Suppressor macrophage (primary cell): ENCODE measurements at places on chromosomes 7 and 10.

DNA sequence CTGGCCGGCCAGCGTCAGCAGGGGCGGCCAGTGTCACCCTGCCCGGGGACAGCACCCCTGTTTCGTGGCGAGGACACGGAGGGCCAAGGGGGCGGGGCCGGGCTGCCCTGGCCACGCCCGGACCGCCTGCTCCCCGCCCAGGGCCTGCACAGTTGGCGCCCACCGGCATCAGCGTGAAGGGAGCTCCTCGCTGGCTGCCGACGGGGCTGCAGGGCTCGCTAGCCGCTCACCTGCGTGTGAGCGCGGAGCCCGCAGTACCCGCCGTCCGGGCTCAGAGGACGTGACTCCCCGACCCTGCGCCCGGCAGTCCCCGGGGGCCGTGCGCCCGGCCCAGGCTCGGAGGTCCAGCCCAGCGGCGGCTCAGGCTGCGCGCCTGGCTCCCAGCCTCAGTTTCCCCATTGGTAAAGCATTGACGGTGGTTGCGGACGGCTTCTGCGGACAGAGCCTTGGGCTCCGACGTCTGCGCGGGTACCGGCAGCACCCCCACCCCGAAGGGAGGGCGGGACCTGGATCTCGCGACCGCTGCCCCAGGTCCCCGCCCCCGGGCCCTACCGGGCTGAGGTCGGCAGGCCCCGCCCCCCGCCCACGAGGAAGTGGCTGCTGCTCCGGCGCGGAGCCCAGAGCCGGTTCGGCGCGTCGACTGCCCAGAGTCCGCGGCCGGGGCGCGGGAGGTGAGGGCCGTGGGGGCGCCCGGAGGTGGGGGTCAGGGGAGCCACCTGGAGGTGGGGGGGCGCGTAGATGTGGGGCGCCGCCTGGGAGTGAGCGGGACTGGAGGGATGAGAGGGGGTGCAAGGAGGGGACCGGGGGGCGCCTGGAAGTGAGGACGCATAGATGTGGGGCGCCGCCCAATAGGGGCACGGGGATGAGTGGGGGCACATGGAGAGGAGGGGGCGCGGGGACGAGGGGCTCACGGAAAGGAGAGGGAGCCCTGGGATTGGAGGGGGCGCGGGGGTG, at the start of gene ARPC1B:
Gene ARPC1B, plus strand, starts transcription at position 620 of the 954 bp plus-strand sequence. CDS start 10,985 bp downstream, outside the sequence.
- DNase-seq = peak; percentile 91

GRCh38 chr7:70242826-70243225, 644.6 kb downstream of the AUTS2 start:
- peak; percentile 6 for DNase-seq

GRCh38 chr7:9937944-9938631, 1035.6 kb upstream of the PHF14 start:
- DNase-seq = no peak

- DNase-seq = no peak
These were observed 180.3 kb downstream of the SH2D4B start for GRCh38 chr10:80718024-80718423.

GRCh38 chr7:36819639-36820038, 95.3 kb upstream of the AOAH start:
- no peak for DNase-seq

- DNase-seq = no peak
These were observed 241.7 kb upstream of the GLI3 start for GRCh38 chr7:42478717-42479116.

- DNase-seq = no peak
These were observed 382.2 kb upstream of the ZMIZ1 start for GRCh38 chr10:78686444-78687060.

DNA sequence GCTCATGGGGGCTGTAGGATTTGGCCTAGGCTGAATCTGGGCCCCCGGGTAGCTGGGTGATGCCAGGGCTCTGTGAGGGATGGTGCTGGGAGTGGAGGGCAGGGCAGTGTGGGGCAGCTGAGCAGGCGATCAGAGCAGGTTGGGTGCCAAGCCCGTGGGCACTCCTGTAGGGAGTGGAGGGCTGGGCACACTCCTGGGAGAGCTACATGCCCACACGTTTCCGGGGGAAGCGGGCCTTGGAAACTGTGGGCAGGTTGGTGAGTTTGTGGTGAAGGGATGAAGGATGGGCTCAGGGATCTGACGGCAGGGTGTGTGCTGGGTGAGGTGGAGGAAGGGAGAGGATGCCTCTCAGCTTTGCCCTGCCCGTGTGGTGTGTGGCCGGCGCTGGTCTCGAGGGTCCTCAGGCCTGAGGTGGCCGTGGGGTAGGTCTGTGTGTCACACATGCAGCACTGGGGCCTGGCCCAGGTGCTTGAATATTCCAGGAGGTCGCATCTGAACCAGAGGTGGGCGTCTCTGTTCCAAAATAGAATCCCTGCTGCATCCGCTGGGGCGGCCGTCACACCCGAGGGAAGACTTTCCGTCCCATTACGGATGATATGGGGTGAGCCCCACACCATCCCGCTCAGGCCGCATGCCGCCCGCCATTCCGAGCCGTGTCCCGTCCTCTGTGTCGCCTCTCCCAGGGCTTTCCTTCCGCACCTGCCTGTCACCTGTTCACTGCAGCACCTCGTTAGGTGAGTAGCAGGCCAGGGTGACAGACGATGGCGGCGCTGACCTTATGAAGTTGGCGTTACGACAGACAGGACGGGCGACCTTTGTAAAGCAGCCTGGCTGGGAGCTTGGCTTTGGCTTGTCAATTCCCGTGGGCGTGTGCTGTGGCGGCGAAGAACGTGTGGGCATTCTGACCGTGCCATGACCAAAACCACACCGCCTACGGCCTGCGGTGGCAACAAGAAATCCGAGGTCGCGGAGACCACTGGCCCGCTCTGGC, 143.6 kb downstream of the ACTR3B start:
- DNase-seq = no peak

GRCh38 chr10:110221721-110222261, 14.4 kb downstream of the MXI1 start:
- peak; percentile 88 for DNase-seq

DNA sequence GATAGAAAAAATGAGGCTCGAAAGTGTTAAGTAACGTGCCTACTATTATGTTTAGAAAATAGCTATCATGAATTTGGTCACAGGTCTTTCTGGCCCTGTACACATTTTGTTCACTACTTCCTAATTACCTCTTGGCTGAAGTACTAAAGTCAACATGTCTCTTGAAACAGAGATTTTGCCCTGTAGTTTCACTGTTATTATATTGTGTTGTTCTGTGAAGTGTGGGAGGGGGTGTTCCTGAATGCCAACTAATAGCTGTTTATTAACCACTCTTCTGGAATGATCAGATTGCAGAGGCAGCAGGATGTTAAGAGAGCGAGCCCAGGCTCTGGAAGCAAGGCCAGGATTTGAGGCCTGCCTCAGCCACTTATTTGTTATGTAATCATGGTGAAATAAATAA, 72.1 kb downstream of the RNF133 start:
- no peak for DNase-seq

DNA sequence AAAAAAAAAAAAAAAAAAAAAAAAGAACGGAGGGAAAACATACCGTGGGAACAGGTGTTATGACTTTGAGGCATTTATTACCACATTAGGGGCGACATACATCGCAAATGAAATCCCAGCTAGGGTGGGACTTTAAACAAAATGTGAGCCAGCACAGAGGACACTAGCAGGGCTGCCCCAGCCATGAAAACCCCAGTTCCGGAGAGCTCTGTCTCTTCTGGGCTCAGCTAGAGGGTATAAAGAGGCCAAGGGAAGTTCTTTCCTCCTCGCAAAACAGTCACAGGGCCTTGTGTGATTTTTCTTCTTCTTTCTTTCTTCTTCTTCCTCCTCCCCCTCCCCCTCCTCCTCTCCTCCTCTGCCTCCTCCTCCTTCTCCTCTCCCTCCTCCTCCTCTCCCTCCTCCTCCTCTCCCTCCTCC, 59.9 kb upstream of the ECHDC3 start:
- DNase-seq = no peak

GRCh38 chr7:134451656-134452055, 7.2 kb downstream of the AKR1B1 start:
- peak; percentile 35 for DNase-seq

GRCh38 chr7:149547126-149547525, 49.5 kb upstream of the ZNF746 start:
- no peak for DNase-seq

DNA sequence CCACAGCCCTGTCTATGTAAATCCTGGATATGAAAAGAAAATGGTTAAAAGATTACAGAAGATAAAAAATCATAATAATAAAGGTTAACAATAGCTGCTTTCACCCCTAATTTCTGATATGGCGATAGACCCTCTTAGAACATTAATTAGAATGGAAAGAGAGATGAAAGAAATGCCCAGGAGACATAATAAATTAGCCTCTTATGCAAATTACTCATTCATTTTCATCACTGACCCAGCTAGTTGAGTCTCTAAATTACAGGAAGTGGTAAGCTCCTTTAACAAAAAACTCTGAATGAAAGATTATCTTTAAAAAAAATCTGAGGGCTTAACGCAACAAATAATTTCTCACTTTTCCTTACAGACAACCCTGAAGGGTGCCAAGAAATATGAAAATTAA, 12.4 kb downstream of the GFRA1 start:
- DNase-seq = no peak

- no peak for DNase-seq
These were observed 53.8 kb downstream of the NCAPG2 start for GRCh38 chr7:158650821-158651225.

DNA sequence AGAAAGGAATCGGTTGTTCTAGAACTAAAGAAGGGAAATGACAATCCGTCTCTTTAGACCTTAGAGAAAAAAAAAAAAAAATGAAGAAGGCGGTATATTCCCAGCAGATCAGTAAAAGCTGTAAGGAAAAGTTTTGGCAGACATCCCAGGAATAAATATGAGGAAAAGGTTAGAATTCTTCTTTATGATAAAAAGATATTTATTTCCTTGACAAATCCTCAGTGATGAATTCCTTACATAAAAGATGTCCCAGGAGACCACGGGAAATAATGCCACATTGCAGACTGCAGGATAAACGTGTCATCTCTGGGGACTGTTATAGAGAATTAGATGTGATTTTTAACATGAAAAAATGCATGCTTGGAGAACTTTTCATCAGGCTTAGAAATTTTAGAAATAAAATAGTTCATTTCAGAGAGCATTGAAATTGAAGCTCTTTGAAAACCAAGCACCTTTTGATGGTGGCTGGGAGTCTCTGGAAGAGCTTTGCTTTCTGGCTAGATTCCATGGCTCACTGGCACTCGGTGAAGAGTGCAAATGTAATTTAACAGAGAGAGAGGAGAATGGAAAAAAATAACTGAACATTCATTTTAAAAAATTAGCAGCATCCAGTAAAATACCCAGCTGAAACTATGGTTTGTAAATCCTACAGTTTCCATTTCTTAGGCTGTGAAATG, 98.2 kb downstream of the PRPF18 start:
- no peak for DNase-seq

GRCh38 chr10:65197935-65198334, 1676.7 kb downstream of the REEP3 start:
- no peak for DNase-seq

DNA sequence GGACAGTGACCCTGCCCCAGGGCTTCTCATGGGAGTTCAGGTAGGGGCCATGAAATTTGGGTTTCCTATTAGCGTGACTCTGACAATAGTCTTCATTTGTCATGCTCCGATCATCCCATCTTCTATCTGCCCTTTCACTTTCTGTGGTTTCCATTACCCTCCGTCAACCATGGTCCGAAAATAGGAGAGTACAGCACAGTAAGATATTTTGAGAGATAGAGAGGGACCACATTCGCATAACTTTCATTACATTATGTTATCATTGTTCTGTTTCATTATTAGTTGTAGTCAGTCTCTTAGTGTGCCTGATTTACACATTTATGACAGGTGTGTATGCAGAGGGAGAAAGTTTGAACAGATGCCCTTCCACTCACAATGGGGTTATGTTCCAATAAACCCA, 649.2 kb downstream of the SDK1 start:
- no peak for DNase-seq

- DNase-seq = no peak
These were observed 59.7 kb downstream of the ANKRD61 start for GRCh38 chr7:6090738-6091505.

DNA sequence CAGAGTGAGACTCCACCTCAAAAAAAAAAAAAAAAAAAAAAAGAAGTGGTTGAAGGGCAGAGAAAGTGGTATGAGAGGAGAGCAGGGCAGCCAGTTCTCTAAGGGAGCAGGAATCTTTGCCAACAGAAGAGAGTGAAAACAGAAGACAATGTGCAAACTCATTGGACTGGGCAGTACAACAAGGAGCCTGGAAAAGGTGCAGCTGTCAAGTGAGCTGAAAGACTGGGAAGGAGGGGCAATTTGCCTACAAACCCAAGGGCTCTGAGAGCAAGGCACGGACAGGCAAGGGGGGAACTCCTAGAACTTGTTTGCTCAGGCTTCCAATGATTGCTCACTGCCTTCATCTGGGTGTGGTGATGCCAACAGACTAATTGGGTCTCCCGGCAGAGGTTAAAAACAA, 9.5 kb downstream of the ACTR1A start:
- no peak for DNase-seq

- no peak for DNase-seq
These were observed 32.3 kb downstream of the CAV1 start for GRCh38 chr7:116557066-116557585.

DNA sequence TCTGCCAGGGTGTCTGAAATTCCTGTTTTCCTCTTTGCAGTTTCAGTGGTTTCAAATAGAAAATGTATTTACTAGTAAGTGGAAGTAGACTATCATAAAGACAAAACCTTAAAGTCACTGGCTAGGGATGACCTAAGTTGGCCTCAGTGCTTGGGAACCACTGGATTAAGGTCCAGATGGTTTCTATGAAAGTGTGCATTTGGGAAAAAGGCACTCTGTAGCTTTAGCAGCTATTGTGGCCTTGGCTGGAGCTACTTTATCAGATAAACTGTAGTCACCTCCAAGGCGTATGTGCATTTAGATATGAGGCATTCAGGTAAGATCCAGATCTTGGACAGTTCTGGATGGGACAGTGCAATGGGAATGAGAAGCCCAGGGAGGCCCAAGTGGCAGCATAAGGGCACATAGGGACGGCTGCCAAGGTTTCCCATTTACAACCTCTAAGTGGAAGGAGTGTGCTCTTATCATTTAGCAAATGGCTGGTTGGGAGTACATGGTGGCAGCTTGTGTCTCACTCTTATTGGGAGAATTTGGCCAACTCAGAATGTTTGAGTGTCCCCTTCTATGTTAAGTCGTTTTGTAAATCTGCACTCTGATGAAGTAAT, 185.6 kb downstream of the LRMDA start:
- no peak for DNase-seq

- no peak for DNase-seq
These were observed 258.1 kb downstream of the CACNA2D1 start for GRCh38 chr7:82185443-82185842.

DNA sequence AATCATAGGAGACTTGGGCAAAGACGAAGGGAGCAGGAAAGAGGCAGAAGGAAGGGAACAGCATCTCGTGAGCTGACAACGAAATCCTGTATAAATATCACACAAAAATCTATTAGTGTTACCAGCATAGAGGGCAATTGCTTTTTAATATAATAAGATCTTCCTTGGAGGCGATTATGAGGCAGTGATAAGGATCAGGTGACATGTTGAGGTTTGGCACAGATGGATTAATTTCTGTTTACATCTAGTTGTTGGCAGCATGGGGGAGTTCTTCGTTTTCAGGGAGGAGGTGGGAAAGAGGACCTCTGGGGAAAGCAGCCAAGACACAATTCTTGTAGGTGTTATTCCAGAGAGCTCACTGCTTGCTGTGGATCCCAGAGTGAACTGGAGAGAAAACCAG, 163.8 kb downstream of the PLXNA4 start:
- DNase-seq = no peak

GRCh38 chr10:108598831-108599230, 1324.5 kb downstream of the XPNPEP1 start:
- DNase-seq = no peak
